ENCODE measurements at places on chromosomes 16 and 17.
A peak's percentile ranks its signal among the peaks of the same experiment; 100 is the strongest.

DNA sequence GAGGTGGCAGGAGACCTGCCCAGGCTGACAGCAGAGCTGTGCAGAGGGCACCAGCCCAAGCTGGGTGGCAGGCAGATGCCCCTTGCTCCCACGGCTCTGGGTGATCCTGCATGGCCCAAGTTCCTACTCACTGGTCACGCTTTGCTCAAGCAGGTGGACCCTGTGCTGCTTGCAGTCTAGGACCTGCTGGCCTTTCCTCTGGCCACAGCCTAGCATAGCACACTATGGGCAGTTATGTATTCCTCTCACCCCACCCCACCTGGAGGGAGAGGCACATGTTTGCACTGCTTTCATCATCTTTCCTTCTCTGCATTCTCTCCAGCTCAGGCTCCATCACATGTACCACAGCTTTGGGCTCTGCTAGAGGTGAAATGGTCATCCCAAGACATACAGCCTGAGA lies 19.6 kb upstream of the SREBF1 start:
- DNase-seq: no peak

- no peak for DNase-seq
Observed at GRCh38 chr16:64392456-64392855, 729.4 kb downstream of the CDH11 start.

GRCh38 chr16:62712566-62712965 lies 676.3 kb upstream of the CDH8 start:
- DNase-seq: no peak

DNA sequence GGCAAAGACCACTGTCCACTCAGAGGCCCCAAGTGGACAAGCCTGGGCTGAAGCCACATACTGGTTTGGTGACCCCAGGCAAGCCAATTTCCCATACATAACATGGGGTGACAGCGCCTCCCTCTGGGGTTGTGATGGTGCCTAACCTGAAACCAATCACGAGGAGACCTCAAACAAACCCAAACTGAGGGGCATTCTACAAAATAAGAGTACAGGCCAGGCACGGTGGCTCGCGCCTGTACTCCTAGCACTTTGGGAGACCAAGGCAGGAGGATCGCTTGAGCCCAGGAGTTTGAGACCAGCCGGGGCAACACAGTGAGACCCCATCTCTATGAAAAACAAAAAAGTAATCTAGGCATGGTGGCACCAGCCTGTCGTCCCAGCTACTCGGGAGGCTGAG lies 3.6 kb downstream of the P2RX5 start:
- DNase-seq: no peak

DNA sequence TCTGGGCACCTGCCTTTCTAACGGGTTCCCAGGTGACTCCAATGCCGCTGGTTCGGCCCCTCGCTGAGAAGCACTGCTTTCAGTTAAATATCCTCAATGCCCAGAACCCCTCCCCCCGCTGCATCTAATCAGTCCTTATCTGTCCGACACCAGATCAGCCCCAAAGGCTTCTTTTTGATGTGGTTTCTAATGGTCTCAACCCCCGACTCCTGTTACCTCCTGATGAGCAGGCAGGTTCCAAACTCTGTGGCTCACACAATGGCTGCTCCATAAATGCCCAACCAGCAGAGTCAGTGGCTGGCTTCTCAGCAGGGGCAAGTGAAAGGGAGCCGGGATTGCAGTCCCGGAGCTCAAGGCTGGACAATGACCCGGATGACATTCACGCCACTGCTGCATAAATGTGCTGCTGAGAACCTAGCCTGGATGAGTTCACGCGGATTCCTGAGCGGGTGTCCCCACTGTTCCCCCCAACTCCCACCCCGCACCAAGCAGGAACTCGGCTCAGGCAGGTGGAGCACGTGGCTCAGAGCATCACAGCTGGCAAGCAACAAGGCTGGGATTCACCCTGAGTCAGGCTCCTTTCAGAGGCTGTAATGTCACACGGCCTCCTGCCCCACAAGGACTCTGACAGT lies 1.0 kb upstream of the SLC38A8 start:
- DNase-seq: no peak

DNA sequence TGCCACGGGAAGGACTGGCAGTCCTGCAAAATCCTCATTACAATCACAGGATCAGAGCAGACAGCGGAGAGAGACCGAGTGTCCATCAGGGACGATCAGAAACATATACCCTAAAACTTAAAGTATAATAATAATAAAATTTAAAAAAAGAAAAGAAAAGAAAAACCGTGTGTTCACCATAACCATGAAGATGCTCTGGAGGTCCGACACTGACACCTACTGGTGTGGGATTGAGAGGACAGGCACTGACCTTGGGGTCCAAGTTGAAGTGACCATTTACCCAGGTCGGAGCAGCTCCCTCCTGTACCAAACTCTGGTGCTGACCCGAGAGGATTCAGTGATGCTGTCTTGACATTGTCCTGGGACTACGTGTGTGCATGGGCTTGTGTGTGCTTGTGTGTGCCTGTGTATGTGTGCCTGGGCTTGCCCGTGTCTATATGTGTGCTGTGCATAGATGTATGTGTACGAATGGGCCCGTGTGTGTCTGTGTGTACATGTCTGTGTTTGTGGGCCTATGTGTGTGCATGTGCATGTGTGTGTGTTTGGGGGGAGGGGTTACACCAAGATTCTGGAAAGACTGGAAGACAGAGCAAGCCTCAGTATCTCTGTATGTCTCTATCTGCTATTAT lies 10.0 kb upstream of the CD300LD start:
- DNase-seq: peak; percentile 54

DNA sequence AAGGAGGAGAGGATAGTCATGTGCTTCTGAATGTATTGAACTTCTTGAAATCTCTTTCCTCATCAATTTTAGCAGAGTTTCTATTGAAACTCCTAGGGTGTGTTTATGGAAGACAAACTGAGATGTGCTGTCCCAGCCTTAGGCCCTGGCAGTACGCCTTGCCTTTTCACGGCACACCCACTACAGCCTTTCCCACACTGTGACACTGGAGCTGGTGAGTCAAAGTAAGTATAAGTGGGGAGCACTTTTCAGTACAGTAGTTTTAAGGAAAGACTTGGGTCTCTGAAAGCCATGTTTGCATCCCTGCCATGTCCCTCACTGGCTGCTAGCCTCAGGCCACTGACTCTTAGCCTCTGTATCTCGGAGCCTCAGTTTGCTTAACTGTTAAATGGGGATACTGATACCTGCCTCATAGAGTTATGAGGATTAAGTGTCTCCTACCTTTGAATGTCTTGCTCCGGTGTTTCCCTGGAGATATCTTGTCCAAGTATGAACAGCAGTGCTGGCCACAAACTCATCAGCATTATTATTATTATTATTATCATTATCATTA lies 144.7 kb upstream of the CRHR1 start:
- no peak for DNase-seq

DNA sequence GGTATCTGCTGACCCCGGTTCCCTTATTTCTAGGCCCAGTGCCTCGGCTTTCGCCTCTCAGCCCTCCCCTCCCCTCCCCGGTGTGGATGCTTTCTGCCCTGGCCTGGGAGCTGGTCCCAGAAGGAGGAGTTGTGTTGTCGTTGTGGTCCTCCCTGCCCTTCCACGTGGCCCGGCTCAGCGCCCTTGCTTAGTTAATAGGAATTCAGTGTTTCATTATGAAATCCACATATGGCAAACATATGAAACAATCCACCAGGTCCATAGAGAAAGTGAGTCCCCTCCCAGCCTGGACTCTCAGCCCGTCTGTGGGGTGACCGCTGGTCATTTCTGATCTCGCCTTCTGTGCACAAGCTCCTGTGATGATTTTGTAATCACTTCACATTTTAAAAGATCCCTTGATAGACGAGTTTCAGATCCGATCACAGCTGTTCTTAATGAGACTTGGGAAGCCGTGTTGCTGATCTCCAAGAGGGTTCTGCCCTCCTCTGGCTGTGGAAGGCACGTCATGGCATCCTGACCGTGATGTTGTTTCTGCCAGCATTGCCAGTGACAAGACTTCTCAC lies 112.1 kb downstream of the BANP start:
- DNase-seq: no peak

DNA sequence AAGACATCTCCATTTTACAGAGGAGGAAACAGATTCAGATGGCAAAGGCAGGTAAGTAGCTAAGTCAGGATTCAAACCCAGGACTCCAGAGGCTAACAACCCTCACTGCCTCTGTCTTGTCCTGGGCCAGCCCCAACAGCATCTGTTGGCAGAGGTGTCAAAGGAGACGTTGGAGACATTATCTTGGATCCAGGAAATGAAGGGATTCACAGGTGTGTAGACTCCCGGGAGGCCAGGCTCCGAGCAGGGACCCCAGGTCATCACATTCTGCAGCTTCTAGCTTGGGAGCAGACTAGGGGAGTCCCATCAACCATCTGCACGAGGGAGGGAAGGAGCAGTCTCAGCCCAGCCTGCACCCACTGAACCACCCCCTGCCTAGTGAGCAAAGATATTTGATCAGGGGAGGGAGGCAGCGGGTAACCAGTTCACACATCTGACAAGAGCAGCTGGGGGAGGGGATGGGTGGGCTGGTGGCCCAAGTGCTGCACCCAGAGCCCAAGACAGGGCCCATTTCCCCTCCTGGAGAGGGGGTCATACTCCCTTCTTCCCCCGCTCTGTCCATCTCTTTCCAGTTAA lies 1.0 kb upstream of the B9D1 start:
- DNase-seq: no peak

DNA sequence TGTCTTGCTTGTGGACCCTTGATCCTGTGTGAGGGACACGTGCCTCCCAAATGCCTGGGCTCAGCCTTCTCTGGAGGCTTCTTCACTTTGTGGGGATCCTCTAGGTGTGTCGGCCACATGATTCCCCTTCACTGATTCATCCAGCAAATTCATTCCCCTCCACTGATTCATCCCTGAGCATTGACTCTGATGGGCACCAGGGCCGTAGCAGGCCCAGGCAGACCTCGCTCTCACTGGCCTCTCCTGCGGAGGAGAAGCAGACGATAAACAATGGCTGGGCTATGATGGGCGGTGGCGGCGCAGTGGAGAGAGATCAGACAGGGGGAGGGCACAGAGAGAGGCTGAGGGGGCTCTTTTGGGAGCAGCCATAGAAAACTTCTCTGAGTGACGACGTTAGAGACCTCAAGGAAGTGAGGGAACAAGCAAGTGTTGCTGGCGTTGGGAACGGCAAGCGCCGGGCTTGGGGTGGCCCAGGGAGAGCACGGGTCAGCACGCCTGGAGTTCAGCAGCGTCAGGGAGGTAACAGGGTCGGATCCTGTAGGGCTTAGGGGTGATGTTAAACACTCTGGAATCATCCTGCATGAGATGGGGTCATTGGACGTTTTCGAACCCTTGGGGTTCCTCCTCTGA lies 17.5 kb upstream of the RPTOR start:
- no peak for DNase-seq

DNA sequence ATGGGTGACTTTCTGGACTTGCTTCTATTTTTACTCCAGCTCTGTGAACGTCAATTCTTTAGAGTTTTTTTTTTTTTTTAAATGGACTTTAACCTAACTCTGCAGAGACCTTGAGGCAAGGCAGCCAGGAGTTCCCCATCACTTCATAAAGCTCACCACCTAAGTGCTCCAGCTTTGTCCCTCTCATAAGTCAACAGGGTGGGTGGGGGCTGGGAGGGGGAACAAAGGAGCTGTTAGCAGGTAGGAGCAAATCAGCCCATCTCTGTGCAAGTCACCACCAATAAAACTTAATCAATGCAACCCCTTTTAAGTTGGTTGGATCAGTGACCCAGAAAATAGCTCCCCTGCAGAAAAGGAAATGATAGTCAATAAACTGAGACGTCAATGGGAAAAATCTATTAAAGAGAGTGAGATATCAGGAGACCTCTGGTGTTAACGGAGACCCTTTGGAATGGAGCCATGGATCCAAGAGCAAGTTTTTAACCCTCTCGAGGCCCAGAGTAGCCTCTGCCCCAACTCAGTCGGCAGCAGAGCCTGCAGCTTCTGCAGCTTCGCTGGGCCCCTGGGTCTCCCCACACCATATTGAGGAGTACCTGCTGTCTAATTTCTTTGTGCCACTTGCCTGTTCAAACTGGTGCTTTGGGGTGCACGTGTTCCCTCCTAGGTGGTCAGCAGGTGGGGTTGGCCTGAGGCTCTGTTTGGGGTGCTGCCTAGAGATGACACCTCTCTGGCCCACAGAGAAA lies 27.6 kb upstream of the ETV4 start:
- no peak for DNase-seq

GRCh38 chr17:59375857-59376256 lies 44.4 kb downstream of the YPEL2 start:
- DNase-seq: no peak

DNA sequence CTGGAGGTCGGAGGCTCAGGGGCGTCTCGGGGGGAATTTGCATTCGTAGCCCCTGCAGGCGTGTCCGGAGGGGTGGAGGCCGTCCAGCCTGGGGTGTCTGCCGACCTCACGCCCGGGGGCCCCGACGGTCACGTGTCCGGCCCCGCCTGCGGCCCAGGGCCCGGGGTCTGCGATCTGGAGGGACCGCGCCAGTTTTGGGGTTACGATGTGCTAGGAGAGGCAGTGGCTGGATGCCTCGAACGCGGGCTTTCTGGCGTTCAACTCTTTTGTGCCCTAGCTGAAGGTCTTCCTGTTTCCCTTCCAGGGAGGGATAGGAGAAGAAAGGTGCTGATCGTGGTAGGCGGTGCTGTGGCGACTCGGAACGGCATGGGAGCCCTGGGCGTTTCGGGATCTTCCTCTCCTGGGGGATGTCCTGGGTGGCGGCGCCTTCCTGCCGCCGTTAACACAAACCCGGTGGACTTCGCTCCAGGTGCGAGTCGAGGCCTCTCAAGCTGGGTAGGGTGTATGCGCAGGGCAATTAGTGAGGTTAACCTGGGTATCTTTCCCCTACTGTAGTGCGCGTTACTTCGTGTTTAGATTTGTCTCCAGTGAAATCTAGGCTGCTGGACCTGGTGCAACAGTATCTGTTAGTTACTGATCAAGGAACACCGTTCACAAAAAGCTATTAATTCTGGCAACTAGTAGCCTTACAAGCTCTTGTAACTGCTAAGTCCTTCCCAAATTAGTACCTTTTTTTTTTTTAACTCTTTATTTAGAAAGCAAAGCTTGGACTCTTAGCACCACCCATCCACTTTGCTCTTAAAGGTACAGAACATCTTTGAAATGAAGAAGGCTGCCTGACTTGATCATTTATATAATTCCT lies 1.3 kb downstream of the AKAP1 start:
- DNase-seq: peak; percentile 9

DNA sequence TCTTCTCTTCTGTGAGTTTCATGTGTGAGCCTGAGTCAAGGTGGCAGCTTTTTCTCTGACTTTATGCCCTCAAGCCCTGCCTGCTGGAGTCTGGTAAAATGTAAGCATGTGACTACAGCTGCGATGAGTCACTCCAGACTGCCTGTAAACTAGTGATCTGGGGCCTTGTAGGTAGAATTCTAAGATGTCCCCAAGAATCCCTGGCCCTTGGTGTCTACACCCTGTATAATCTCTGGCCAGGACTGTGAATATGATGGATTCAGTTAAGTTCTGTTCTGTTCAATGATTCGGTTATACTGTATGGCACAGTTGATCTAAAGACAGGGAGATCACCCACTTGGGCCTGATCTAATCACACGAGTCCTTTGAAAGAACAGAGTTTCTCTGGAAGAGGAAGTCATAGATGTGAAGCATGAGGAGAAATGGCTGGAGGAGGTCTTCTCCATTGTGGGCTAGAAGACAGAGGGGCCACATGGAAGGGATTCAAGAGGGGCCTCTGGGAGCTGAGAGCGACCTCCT lies 29.8 kb downstream of the PRSS54 start:
- DNase-seq: no peak

Measured in neural crest cell (in vitro differentiated cells).